ENCODE measurements at places on chromosomes 1 and 21.

- no peak for DNase-seq
Measured at GRCh38 chr1:235008239-235008638, 120.4 kb downstream of the TOMM20 start.

GRCh38 chr1:33257772-33258712 lies 1.8 kb downstream of the ZNF362 start:
- DNase-seq = no peak

- DNase-seq = no peak
Measured at GRCh38 chr1:239703075-239703474, 316.7 kb downstream of the CHRM3 start.

GRCh38 chr1:8661185-8662110 lies 156.0 kb downstream of the RERE start:
- no peak for DNase-seq

DNA sequence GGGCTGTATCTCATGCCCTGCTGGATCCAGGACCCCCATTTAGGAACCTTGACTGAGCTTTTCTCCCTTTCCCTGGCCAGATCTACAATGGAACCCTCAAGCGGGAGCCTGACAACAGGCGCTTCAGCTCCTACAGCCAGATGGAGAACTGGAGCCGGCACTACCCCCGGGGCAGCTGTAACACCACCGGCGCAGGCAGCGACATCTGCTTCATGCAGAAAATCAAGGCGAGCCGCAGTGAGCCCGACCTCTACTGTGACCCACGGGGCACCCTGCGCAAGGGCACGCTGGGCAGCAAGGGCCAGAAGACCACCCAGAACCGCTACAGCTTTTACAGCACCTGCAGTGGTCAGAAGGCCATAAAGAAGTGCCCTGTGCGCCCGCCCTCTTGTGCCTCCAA lies 29.8 kb downstream of the PKP1 start:
- no peak for DNase-seq

- DNase-seq = no peak
Measured at GRCh38 chr1:2258996-2259395, 30.9 kb downstream of the SKI start.

GRCh38 chr1:117318426-117318825 lies 48.8 kb upstream of the MAN1A2 start:
- DNase-seq = no peak

- no peak for DNase-seq
Measured at GRCh38 chr1:61395146-61395800, 312.9 kb downstream of the NFIA start.

DNA sequence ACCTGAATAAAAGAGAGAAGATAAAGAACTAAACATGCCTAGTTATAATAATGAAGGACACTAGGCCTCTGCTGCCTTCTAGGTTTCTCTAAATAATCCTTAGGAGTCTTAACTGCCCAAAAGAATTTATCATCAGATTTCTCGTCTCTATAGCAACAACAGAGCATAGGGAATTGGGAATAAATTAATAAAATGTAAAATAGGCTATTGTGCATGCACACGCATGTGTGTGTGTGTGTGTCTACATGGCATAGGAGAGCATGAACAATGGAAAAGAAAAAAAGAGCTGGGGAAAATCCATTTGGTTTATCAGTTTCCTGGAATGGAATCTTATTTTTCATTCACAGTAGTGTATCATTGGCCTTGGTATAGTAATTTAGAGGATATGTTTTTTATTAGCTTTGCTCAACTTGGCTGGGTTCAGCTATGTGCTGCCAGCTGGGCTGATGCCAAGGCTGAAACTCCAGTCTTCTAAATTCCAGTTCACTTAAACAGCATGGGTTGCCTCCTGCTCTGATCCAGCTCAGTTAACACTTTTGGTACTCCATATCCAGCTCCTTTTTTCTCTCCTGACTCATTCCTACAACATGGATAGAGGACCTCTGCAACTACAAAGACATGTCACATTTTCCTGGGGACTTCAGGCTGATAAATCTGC lies 80.6 kb upstream of the SLFNL1 start:
- DNase-seq = no peak

DNA sequence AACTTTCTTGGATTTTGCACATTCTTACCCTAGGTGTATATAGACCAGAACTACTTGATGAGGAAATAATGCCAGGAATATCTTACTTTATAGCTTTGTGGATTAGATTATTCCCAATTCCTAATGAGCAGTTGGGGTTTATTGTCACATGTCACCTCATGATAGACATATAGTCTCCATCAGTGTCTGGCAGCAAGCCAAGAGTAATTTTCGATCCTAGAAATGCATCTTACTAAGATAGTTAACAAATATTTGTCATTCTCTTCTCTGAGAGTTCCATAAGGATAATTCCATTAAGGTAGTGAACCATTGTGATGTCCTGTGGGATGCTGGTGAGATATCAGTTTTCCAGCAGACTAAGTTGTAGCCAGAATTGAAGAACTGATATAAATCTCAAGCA lies 1282.9 kb upstream of the B3GALT2 start:
- no peak for DNase-seq

Data from SW 1271 (cell line).